Bronchial smooth muscle cell (primary cell): ENCODE measurements at places on chromosomes 7 and 10. TPM values are rescaled to one million over a fixed set of nuclear protein-coding genes. Genes with fewer than 3 reads are reported as not detected.

The PHYHIPL gene
- total RNA-seq = under 0.01 TPM in 1 of 2 replicates, not detected in the other

The OR2A7 gene
- 0.09 TPM in 1 of 2 replicates, not detected in the other for total RNA-seq

The SFXN4 gene
- total RNA-seq = 5.5 TPM in 2 replicates

The EBLN1 gene
- total RNA-seq = not detected in 2 replicates

The PCDH15 gene
- total RNA-seq = not detected in 2 replicates

The HKDC1 gene
- total RNA-seq = under 0.01 and 0.77 TPM in 2 replicates

The NRF1 gene
- total RNA-seq = 7.7 and 13.8 TPM in 2 replicates

The CACNA2D1 gene
- 29.1 and 33.3 TPM in 2 replicates for total RNA-seq

The LAMB1 gene
- total RNA-seq = 684 and 845 TPM in 2 replicates

The ZNF467 gene
- 0.77 and 0.95 TPM in 2 replicates for total RNA-seq

The INTS1 gene
- 28.2 and 28.5 TPM in 2 replicates for total RNA-seq

The UFSP1 gene
- 2.7 and 5.4 TPM in 2 replicates for total RNA-seq

The VWDE gene
- total RNA-seq = under 0.01 and 0.16 TPM in 2 replicates

The CUBN gene
- total RNA-seq = 1.9 and 2.2 TPM in 2 replicates

The SMURF1 gene
- 12.6 and 13.6 TPM in 2 replicates for total RNA-seq

The ACSM6 gene
- total RNA-seq = not detected in 2 replicates

The INMT gene
- total RNA-seq = 14.3 and 17.0 TPM in 2 replicates

The PNLIP gene
- not detected in 2 replicates for total RNA-seq

The CPXM2 gene
- total RNA-seq = 9.3 and 41.5 TPM in 2 replicates

The SLC26A5 gene
- under 0.01 TPM in 1 of 2 replicates, not detected in the other for total RNA-seq

The RBM48 gene
- 10.2 and 11.7 TPM in 2 replicates for total RNA-seq

The CFAP70 gene
- 1.4 and 2.1 TPM in 2 replicates for total RNA-seq

The GIMAP2 gene
- under 0.01 and 0.17 TPM in 2 replicates for total RNA-seq

The LRRC4 gene
- total RNA-seq = 0.32 and 1.9 TPM in 2 replicates

The ITIH5 gene
- 0.16 and 0.17 TPM in 2 replicates for total RNA-seq

The GNAT3 gene
- not detected in 2 replicates for total RNA-seq

The MLLT10 gene
- total RNA-seq = 41.1 and 55.0 TPM in 2 replicates

The WEE2 gene
- total RNA-seq = 0.17 TPM in 1 of 2 replicates, not detected in the other

The PSD gene
- 8.4 and 14.3 TPM in 2 replicates for total RNA-seq

The FAM25G gene
- not detected in 2 replicates for total RNA-seq

The ADAM8 gene
- 1.7 and 2.4 TPM in 2 replicates for total RNA-seq

The SH2D4B gene
- total RNA-seq = under 0.01 TPM in 1 of 2 replicates, not detected in the other

The ZMYND11 gene
- total RNA-seq = 40.8 and 55.1 TPM in 2 replicates

The GDF10 gene
- 7.7 and 152 TPM in 2 replicates for total RNA-seq

The CRPPA gene
- 0.60 and 0.95 TPM in 2 replicates for total RNA-seq

The LBX1 gene
- total RNA-seq = under 0.01 TPM in 1 of 2 replicates, not detected in the other

The MTPN gene
- total RNA-seq = 72.4 and 105 TPM in 2 replicates
